Endothelial cell of umbilical vein (primary cell): ENCODE measurements at places on chromosomes 7 and 10. TPM values are rescaled to one million over a fixed set of nuclear protein-coding genes. Genes with fewer than 3 reads are reported as not detected.
A peak's percentile ranks its signal among the peaks of the same experiment; 100 is the strongest.

- no peaks in the 10 kb centered on the region for H3K36me3 ChIP-seq
- H3K4me3 ChIP-seq: no peak overlapping the region
- no peaks in the 10 kb centered on the region for H3K4me1 ChIP-seq
Measured at GRCh38 chr10:70034232-70034631, 18.4 kb upstream of the MACROH2A2 start.

DNA sequence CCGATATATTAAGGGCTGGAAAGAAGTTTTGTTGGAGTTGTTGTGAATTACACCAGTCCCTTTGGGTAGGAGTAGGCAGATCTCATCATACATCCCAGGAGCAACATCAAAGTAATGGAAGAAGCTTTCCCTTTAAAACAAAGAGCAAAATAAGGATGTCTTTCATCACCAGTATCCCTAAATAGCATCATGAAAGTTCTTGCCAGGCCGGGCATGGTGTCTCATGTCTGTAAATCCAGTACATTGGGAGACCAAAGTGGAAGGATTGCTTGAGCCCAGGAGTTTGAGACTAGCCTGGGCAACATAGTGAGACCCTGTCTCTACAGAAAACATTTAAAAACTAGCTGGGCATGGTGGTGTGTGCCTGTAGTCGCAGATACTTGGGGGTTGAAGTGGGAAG, 38.7 kb downstream of the LRRC20 start:
- no peaks in the 10 kb centered on the region for H3K4me1 ChIP-seq
- no peak overlapping the region for H3K4me3 ChIP-seq
- no peak overlapping the region for H3K27ac ChIP-seq
- no peak for DNase-seq

Gene SKIDA1
- 0.71 and 0.83 TPM in 2 replicates for total RNA-seq

Gene CHN2
- total RNA-seq: 3.2 and 5.0 TPM in 2 replicates

Gene TEX36
- not detected in 2 replicates for total RNA-seq

DNA sequence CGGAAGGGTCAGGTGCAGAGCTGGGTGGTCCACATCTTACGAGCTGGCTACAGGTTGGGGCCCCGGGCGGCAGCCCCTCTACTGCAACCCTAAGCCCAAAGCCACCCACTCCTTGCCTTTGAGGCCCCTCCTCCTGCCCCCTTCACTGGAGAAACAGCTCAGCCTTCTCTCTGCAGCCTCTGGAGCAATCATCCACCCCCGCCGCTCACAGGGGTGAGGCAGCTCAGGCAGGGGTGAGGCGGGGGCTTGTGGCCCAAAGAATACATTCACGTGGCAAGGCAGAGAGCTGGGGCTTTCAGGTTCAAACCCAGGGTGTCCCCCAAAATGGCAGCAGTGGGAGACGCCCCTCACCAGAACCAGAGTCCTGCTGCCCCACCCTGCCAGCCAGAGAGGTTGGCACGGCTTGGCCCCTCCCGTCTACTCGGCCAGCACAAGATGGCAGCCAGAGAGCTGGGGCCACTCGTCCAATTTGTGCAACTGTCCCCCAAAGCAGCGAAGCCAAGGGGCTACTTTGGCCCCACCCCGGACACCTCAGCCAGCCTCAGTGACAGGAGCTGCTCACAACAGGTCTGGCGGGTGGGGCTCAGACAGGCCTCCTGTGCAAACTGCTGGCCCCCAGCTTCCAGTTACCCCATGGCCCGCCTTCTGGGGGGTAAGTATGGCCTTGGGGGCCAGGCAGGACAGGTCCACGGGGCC, 7.2 kb downstream of the GNB2 start:
- H3K36me3 ChIP-seq: peaks cover 74% of the 10 kb centered on the region
- DNase-seq: no peak
- no peak overlapping the region for H3K27ac ChIP-seq
- H3K27me3 ChIP-seq: no peaks in the 10 kb centered on the region
- peaks cover 4% of the 10 kb centered on the region for H3K4me1 ChIP-seq

DNA sequence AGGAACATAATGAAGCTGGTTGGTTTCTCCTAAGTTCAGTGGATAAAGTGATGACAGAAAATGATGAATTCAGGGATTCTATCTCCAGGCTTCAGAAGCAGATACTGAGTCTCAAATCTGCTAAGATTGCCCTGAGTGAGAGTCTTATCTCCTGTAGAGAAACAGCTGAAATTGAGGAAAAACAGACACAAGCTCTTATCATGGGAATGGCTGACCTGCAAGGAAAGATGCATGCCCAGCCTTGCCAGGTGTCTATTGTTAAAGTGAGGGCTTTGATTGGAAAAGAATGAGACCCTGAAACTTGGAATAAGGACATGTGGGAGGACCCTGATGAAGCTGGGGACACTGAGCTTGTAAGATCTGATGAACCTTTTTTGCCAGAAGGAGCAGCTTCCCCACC, 100.3 kb downstream of the DNAJB9 start:
- H3K27me3 ChIP-seq: peaks cover 16% of the 10 kb centered on the region
- H3K36me3 ChIP-seq: no peaks in the 10 kb centered on the region
- H3K4me1 ChIP-seq: no peaks in the 10 kb centered on the region
- no peak for DNase-seq
- H3K27ac ChIP-seq: no peak overlapping the region

DNA sequence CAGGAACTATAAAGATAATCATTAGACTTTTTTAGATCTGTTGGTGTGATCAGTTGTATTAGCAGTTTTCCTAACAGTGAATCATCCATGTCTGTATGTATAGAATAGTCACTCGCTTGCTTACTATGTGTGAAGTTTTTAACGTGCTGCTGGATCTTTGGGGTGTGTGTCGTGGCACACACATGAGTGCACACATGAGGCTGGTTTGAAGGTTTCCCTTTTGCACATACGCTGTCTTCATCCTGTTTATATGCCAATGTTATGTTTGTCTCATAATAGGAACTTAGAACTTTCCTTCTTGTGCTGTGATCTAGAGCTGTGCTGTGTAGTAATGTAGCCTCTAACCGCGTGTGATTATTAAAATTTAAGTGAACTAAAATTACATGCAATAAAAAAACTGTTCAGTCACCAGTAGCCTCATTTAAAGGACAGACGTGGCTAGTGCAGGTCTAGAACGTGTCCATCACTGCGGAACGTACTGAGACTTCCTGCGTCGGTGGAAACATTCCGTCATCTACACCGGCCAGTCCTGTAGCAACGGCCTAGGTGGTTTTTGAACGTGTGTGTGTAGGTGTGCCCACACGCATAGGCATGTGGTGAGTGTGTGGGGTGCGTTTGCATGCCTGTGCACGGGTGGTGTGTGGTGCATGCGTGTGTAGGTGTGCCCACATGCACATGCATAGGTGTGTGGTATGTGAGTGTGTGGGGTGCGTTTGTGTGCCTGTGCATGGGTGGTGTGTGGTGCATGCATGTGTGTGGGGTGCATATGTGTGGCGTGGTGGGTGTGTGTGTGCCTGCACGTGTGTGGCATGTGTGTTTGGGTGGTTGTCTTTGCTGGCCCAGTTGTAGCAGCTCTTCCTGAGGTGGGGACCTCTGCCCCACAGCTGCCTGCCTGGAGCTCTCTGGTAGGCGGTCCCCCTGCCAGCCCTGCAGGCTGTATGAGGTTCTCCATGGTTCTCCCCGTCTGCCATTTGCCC, 56.6 kb downstream of the INPP5A start:
- H3K4me3 ChIP-seq: no peak overlapping the region
- DNase-seq: no peak
- no peaks in the 10 kb centered on the region for H3K27me3 ChIP-seq
- H3K27ac ChIP-seq: no peak overlapping the region

DNA sequence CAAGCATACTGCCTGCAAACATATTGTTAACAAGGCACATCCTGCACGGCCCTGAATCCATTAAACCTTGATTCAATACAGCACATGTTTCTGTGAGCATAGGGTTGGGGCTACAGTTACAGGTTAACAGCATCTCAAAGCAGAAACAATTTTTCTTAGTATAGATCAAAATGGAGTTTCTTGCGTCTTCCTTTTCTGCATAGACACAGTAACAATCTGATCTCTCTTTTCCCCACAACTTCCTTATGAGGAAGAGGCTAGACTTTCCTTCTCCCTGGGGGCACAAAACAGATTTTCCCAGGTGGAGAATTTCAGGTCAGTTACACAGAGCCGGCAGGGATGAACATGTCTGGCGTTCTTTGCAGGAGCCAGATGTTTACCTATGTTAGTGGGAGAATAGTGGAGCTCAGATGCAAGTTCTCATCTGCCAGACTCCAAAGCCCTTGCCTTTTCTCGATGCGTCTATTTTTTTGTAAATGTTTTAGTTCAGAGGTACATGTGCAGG, 37.5 kb upstream of the PFKFB3 start:
- H3K36me3 ChIP-seq: no peaks in the 10 kb centered on the region
- no peak for DNase-seq
- H3K27ac ChIP-seq: no peak overlapping the region
- no peak overlapping the region for H3K4me3 ChIP-seq
- H3K4me1 ChIP-seq: peaks cover 26% of the 10 kb centered on the region
- no peaks in the 10 kb centered on the region for H3K27me3 ChIP-seq

DNA sequence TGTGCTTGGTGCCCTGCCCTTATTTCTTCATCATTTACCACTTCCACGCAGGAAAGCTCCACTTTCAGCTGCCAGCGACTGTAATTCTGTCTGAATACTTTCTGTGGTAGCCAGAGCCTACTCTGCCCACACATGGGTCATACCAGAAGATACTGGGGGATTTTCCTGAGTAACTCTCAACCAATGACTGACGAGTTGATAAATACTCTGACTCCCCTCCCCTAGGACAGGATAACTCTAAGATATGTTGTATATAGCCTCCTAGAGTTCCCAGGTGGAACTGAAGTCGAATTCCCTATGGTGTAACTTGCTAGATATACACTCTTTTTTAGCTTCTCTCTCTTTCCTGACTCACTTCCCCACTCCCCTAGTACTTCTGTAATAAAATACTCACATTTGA, 29.8 kb downstream of the SEM1 start:
- DNase-seq: no peak
- no peak overlapping the region for H3K4me3 ChIP-seq
- no peaks in the 10 kb centered on the region for H3K36me3 ChIP-seq
- H3K27ac ChIP-seq: no peak overlapping the region
- H3K27me3 ChIP-seq: no peaks in the 10 kb centered on the region

Gene OPALIN
- not detected in 2 replicates for total RNA-seq

- H3K27ac ChIP-seq: peak overlapping the region; percentile 13
- H3K4me1 ChIP-seq: peaks cover 41% of the 10 kb centered on the region
- peaks cover 26% of the 10 kb centered on the region for H3K36me3 ChIP-seq
- no peak overlapping the region for H3K4me3 ChIP-seq
Measured at GRCh38 chr10:3099291-3100092, 32.1 kb downstream of the PFKP start.

DNA sequence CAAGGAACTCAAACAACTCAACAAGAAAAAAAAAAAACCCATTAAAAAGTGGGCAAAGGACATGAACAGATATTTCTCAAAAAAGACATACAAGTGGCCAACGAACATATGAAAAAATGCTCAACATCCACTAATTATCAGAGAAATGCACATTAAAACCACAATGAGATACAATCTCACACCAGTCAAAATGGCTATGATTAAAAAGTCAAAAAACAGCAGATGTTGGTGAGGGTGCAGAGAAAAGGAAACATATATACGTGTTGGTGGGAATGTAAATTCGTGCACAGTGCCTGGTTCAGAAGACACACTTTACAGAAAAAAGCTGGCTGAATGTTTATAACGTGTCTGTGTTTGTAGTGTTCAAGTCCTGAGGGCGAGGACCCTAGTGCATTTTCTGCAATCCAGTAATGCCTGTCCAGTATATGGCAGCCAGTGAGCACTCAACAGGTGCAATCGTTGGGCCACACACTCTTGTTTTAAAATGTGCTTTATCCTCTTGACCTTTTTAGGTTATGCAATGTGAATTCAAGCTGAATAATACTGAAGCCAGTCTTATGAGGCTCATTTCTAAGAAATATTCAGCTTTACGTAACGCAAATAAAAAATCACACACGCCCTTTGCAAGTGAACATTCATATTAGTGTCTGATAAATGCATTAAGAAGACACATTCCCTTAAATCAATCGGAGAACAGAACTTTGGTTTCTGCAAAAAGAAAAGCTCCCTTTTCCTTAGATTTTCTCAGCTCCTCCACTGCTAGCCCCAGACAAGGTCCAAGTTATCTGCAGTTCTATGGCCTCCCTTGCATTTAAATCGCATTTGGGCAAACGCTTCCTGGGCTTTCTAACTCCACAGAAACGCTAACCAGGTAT, 813 bp upstream of the MTURN start:
- H3K36me3 ChIP-seq: no peaks in the 10 kb centered on the region
- H3K27ac ChIP-seq: peak overlapping the region; percentile 41
- peaks cover 6% of the 10 kb centered on the region for H3K4me1 ChIP-seq
- no peaks in the 10 kb centered on the region for H3K27me3 ChIP-seq
- no peak for DNase-seq

DNA sequence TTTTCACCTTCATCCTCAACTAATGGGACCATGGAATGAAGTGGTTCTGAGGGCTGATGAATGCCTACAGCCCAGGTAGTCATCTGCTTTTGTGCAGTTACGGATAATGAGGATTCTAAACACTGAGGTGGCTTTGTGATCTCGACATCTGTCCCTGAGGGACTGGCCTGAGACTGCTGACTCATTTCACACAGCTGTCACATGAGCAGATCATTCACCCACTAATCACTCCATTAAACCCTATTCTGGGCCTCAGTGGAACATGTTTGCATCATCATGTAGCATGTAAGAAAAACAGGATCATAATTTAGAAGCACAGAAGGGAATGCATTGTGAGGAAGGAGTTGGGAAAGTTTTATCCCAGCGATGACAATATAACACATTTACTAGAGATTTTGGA, 79.4 kb upstream of the FEZF1 start:
- no peak overlapping the region for H3K27ac ChIP-seq
- H3K4me1 ChIP-seq: no peaks in the 10 kb centered on the region
- no peak overlapping the region for H3K4me3 ChIP-seq
- H3K27me3 ChIP-seq: no peaks in the 10 kb centered on the region
- H3K36me3 ChIP-seq: peaks cover 2% of the 10 kb centered on the region
- DNase-seq: no peak

- H3K4me3 ChIP-seq: no peak overlapping the region
- H3K4me1 ChIP-seq: no peaks in the 10 kb centered on the region
Measured at GRCh38 chr7:132508724-132509353, 67.4 kb downstream of the PLXNA4 start.

DNA sequence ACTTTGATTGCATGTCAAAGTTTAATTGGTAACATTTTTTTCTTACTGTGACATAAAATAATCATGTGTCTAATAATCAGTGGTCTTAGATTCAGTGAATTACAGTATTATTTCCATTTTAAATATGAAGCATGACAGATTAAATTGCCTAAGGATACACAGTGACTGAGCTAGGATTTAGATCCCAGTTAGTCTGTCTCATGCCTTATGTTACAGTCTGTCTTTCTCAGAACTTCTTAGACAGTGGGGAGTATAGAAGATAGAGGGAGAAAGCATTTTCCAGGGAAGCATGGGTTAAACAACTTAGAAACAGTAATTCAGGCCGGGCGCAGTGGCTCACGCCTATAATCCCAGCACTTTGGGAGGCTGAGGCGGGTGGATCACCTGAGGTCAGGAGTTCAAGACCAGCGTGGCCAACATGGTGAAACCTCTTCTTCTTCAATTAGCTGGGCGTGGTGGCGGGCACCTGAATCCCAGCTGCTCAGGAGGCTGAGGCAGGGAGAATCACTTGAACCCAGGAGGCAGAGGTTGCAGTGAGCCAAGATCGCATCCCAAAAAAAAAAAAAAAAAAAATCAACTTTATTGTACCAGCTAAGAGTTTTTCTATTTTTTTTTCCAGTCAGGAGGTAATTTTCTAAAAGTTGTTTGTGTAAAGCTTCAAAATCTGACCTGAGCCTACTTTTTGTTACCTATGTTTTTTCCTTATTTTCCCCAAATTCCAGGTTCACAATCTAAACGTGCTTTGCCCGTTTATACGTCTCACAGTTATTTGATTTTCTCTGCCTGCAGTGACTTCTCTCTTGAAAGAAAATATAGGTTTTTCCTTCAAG, 3.3 kb downstream of the CASD1 start:
- no peaks in the 10 kb centered on the region for H3K36me3 ChIP-seq
- no peak overlapping the region for H3K4me3 ChIP-seq
- DNase-seq: no peak
- H3K27ac ChIP-seq: no peak overlapping the region
- no peaks in the 10 kb centered on the region for H3K27me3 ChIP-seq
- peaks cover 20% of the 10 kb centered on the region for H3K4me1 ChIP-seq

Gene SSBP1
- total RNA-seq: 164 and 169 TPM in 2 replicates
